ENCODE measurements at places on chromosomes 4 and X.

GRCh38 chr4:83629945-83630721 lies 94.2 kb downstream of the GPAT3 start:
- DNase-seq = no peak

- DNase-seq = peak; percentile 66
Observed at GRCh38 chr4:158826882-158827281, 58.1 kb downstream of the FNIP2 start.

GRCh38 chr4:153083447-153083947 lies 120.7 kb upstream of the TRIM2 start:
- DNase-seq = peak; percentile 55

- DNase-seq = no peak
Observed at GRCh38 chrX:10160211-10160610, 3.4 kb downstream of the CLCN4 start.

DNA sequence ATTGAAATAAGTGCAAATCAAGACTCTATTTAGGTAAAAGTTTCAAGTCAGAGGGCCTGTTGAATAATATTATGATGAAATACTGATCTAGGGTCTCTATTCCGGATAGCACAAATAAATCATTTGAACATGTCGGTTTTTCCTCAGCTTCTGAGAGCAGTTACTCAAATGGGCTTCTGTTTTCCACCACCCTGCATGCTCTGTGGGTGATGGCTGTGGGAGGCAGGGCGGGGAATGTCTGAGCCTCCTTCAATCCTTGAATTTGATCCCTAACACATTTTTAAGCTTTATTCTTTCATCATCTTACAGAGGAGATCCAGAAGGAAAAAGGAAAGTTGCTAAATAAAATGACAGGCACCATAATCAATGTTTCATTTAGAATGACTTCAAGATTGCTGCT lies 8.5 kb downstream of the UNC5C start:
- DNase-seq = no peak

DNA sequence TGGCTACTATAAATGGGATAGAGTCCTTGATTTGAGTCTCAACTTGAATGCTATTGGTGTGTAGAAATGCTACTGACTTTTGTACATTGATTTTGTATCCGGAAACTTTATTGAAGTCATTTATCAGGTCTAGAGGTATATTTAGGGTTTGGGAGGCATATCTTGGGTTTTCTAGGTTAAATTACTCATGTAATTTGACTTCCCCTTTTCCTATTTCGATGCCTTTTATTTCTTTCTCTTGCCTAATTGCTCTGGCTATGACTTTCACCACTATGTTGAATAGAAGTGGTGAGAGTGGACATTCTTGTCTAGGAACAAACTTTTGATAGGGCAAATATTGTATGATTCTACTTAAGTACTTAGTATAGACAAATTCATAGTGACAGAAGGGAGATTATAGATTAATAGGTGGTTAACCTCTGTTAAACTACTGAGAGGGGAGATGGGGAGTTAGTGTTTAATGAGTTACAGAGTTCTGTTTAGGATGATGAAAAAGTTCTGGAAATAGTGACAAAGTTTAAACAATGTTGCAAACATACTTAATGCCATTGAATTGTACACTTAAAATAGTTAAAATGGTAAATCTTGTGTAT lies 22.8 kb upstream of the HSPA4L start:
- DNase-seq = no peak

DNA sequence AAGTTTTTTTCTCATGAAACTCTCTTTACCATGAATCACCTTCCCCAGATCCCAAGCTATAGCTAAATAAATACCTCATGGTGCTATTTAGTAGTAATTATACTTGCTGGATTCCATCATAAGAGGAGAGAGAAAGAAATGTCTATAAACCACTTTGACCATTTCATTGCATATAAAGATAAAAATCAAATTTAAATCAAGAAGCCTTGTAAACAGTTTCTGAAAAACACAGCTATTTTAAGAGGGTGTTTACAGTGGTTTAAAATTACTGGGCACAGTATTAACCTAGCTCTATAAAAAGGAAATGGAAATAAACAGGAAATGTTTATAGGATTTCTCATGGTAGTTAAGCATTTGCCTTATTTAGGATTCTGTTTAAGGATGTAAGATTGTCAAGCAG lies 637.9 kb downstream of the ADGRL3 start:
- no peak for DNase-seq

DNA sequence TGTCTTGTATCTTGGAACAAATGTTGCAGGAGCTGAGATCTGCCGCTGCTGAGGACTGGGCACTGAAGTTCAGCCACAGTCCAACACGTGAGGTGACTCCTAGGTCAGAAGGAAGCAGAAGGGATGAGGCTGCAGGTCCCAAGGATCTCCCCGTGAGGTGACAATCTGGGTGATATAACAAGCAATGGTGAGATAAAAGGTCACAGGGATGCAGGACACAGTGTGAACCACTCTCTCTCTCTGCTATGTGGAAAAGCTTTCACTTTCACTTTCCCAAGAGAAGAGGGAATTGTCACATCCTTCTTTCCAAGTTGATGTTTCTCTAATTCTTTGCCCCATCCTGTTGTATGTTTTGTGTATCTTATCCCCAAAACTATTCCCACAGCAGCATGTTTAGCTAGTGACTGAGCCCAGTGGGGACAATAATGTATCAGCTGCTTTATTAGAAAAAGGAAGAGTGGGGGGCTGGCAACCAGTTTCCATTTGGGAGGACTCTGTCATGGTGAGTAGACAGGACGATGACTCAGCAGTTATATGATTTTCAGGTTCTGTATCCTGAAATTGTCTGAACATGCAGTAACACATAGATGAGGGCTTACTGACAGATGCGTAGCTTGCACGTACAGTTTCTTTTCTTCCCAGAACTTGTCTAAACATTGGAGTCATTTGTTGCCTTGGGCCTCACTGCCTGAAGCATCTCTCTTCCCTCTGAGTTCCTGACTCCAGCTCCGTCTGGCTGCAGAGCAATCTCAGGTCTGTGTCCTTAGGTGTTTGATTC lies 1415.8 kb upstream of the TENM3 start:
- DNase-seq = no peak

DNA sequence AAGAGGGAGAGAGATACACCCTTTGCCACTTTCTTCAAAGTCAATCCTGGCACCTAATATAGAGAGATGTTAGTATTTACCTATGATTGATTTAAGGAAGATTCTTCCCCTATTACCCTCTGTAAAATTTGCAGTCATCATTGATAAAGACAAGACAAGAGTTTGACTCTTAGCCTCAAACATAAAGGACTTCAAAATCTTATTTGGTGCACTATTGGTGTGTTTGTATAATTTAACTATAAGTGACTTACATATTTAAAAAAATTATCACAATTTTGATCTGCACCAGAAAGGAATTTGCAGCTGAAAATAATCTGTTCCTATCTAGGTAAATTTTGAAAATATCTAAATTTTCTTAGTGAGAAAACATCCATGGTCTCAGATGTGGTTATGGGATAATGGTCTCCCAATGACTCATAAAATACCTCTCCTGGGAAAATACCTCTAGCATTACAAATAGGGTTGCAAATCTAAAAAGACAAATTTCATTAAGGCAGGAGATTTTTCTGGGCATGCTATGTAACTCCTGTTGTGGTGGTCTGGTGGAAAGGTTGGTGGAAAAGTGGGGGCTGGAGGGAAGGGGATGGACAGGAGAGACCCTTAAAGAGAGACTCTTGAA lies 173.6 kb upstream of the MED14 start:
- no peak for DNase-seq

DNA sequence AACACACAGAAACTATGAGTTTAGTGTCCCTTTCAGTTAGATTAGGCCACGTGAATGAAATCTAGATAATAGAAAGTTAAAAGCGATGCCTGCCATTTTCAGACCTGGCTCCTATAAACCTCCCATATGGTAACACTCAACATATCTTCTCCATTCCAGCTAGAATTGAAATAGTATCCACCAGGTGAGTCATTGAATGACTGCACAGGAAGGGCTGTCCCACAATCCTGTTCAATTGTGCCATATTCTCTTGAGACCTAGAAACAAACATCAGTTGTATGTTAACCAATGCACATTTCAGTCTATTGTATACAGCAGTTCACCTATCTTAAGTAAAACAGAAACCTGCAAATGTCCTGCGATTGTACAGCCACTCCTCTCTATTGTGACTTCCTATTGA lies 659.3 kb upstream of the SLIT2 start:
- no peak for DNase-seq

GRCh38 chr4:70678383-70678999 lies 9.8 kb upstream of the UTP3 start:
- no peak for DNase-seq

- DNase-seq = no peak
Observed at GRCh38 chr4:24978291-24979075, 52.3 kb downstream of the LGI2 start.

- peak; percentile 71 for DNase-seq
Observed at GRCh38 chr4:7335344-7336066, 99.2 kb downstream of the PSAPL1 start.

- DNase-seq = no peak
Observed at GRCh38 chr4:98480535-98480934, 177.9 kb downstream of the TSPAN5 start.

DNA sequence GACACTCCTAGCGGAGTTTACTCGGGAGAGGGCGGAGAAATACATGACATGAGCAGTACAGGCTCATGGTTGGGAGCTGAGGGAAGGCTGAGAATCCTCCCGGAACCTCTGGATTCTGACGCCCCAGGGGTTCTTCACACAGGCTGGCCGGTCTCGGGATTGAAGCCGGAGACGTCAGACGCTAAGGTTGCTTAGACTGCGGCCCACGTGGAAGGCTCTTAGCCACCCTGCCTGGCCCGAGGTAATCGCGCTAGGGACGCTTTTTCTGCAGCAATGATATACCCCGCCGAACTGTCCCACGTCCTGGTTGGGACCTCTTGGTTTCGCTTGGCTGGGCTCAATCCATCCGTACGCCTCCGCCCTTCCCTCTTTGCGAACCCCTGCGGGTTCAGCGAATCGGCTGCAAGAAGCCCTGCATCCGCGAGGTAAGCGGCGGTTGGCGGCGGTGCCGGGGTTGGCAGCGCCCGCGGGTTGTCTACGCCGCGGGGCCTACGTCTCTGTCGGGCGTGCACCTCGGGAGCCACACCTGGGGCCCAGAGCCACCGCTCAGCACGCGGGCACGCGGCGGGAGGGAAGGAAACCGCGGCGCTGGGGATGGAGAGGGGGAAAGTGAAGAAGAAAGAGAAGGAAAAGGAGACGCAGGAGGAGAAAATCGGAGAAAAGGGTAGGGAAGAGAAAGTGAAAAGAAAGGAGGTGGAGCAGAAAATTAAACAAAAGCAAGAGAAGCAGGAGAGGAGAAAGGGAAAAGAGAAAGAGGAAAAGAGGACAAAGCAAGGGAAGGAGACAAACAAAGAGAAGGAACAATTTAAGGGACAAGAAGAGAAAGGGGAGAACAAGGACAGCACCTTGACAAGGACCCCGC lies at the start of gene ARL9:
Gene ARL9, plus strand, starts transcription at position 523 of the 862 bp plus-strand sequence. Its CDS starts 72 bp downstream, at position 595.
- peak; percentile 53 for DNase-seq

DNA sequence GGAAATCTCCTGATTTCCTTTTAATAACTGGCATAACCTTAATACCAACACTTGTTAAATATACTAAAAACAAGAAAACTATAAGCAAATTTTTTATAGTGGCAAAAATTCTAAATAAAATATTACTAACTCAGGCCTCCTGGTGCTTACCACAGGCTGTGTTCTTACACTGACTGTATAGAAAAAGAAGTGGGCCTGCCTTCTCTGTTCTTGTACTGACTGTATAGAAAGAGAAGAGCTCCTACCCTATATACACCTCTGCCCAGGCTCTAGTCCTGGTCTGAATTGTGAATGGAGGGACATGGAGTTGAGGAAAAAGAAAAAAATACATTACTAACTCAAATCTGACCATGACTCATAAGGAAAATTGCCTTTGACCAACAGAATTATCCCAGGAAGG lies 7.5 kb downstream of the ZNF41 start:
- no peak for DNase-seq

GRCh38 chr4:95694411-95694810 lies 145.5 kb upstream of the PDHA2 start:
- DNase-seq = no peak

DNA sequence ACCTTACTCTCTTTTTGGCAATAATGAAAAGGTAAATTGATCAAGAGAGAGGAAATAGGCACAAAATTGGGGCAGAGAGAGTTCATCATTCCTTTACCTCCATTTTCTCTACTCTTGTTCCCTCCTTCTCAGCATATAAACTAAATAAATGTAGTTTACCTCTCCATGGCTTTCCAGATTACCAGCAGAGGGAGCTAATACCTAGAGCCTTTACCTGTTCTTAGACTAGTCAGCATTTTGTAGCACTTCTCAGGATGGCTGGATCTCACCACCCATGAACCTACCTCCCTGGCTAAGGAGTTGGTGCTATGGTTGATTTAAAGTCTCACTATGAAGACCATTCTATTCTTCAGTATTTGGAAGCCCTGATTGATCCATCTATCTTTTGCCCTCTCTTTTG lies 15.7 kb downstream of the OFD1 start:
- DNase-seq = no peak

- no peak for DNase-seq
Observed at GRCh38 chrX:40310016-40310415, 212.3 kb upstream of the BCOR start.

GRCh38 chrX:14073556-14073955 lies 43.9 kb upstream of the GEMIN8 start:
- DNase-seq = no peak
